ENCODE measurements at places on chromosomes 3 and 15. TPM values are rescaled to one million over a fixed set of nuclear protein-coding genes. Genes with fewer than 3 reads are reported as not detected.

Gene KLF15
- 0.18 TPM for total RNA-seq

Gene SERPINI1
- total RNA-seq, result 1.7 TPM

Gene RASL12
- not detected for total RNA-seq

Gene TRIM42
- not detected for total RNA-seq
